ENCODE measurements at places on chromosomes 12 and 14.

- no peak for DNase-seq
Measured at GRCh38 chr12:53098354-53098981, 1.0 kb downstream of the IGFBP6 start.

DNA sequence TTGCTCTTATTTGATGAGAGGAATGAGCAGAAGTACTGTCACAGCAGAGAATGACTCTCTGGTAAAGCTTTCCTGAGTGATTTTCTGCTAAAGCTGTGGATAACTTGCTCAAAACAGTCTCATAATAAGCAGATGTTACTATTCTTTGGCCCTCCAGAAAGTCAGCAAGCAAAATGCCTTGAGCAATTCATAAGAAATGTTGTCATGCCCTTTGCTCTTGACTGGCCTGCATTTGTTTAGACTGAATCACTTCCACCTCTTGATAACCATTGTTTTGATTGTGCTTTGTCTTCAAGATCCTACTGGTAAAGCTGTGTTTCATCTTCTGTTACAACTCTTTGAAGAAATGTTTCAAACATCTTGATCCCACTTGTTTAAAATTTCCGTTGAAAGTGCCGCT lies 457.9 kb upstream of the FOXG1 start:
- no peak for DNase-seq

DNA sequence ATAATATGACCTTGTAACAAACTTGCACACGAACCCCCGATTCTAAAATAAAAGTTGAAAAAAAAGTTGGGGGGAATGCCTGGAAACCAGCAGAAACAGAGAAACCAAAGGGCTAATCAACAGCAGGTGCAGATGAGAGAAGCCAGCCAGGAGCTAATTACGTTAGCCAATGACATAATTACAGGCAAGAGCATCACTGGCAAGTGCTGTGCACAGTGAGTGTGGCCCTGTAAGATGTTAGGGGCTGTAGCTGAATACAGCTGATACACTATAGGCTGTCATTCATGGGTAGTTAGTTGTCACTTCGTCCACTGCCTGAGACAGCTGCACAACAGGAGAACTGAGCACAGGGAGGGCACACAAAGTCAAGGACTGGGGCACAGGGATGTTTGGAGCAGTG lies 7.3 kb upstream of the FGF23 start:
- no peak for DNase-seq

- DNase-seq = no peak
Measured at GRCh38 chr12:75704664-75705063, 193.3 kb upstream of the KRR1 start.

DNA sequence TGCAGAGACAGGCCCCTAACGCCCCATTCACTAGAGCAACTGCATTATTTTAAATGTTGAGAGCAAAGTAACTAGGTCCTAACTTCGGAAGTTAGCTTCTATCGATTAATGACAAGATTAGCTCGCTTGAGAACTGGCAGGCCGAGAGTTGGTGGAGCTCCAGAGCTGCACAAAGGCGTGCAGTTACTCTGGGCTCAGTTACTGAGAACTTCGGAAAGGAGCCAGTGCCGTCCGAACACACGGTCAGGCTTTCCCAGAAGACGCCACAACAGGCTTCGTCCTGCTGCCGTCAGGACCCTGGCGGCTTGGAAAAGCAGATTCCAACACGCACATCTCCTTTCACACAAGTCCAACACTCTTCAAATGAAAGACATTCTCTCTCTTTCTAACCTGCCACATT lies 45.4 kb upstream of the TESC start:
- no peak for DNase-seq

GRCh38 chr12:74468401-74468800 lies 69.2 kb upstream of the ATXN7L3B start:
- DNase-seq = no peak

DNA sequence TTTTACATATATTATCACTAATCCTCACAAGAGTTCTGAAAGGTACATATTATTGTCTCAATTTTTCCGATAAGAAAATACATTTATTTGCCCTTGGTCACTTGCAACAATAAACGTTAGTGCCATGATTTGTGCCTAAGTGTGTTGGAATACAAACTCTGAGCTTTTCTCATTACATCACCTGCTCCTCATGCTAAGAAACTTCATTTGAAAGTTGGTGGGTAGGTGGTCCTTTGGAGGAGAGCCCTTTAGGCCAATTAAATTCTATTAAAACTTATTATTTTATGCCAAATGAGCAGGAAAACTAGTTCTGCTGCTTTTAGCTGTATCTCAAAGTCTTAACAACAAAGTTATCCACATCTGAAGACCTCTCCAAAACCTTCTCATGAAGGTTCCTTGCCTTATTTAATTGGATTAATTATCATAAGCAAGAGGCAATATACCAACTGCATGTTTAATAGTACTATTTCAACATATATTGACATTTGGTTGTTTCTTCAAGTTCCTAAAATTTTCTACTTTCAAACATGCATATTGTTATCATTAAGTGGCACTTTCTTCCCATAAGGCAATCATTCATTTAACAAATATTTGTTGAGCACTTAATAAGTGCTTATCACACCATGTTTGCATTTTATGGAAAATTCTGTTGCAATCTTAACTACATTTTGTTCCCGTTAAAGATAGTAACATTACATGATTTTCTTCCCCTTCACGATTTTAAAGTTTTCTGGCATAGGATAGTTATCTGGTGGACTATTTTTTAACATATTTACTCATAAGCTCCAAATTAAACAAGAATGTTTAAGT lies 40.1 kb upstream of the LRRK2 start:
- DNase-seq = no peak
